Stimulated activated CD4-positive, alpha-beta T cell treated with anti-CD3 and anti-CD28 coated beads, Interleukin-12 subunit alpha, Interleukin-12 subunit beta, amount 100 ng/mL, for 48 hours (primary cell): ENCODE measurements at places on chromosomes 1 and 21.

- no peak for DNase-seq
Measured at GRCh38 chr1:6969106-6969505, 183.9 kb downstream of the CAMTA1 start.

GRCh38 chr1:176206006-176206960 is 803 bp downstream of the COP1 start:
- DNase-seq = no peak

- no peak for DNase-seq
Measured at GRCh38 chr1:20233394-20233793, 47.1 kb upstream of the PLA2G2C start.

DNA sequence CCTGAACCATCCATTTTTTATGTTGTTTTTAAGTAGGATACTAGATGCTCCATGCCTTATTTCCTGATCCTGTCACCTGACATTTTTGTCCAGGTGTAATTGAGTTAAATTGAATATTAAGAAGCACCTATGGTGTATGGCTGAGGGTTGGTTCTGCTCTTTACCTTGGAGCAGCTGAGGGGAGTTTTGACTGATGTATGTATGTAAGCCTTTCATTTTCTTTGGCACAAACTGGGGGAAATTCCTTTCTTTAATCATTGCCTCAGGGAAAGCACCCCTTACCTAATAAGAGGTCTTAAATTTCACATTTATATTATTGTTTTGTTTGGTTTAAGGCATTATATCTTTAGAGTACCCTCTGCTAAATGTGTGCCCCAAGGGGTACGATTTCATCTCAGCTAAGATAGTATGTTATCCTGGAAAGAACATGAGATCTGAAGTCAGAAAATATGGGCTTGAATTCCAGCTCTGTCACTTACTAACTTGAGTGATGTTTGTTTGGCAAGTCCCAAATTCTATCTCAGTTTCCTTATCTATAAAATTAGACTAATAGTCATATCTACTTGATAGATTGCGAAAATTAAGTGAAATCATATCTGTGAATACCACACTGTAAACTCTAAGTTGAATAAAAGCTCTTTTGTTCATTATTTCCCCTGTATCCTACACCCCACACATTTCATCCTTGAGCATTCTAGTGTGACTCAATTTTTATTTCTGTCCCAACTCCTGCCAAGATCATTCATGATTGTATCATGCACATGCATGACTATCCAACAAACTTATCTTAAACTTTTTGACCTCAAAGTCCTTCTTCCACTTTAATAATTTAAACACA is 57.7 kb upstream of the NUF2 start:
- DNase-seq = no peak

DNA sequence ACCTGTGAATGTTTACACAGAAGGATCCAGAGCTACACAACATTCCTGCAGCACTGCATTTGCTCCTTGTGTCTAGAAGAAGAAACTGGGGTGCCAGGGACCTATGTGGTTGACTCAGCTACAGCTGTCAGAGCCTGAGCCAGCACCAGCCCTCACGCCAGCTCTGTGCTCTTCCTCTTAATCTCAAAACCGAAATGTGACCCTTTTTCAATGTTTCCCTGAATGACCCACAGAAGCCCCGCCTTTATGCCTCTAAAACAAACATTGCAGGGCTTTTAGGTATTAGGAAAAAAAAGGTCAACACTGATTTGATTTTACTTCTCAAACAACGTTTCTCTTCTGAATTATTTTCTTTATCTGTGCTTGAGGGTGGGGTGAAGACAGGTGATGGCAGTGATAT is 260.5 kb downstream of the DYRK1A start:
- DNase-seq = no peak

GRCh38 chr1:241560146-241560848 is 28.1 kb downstream of the KMO start:
- no peak for DNase-seq

DNA sequence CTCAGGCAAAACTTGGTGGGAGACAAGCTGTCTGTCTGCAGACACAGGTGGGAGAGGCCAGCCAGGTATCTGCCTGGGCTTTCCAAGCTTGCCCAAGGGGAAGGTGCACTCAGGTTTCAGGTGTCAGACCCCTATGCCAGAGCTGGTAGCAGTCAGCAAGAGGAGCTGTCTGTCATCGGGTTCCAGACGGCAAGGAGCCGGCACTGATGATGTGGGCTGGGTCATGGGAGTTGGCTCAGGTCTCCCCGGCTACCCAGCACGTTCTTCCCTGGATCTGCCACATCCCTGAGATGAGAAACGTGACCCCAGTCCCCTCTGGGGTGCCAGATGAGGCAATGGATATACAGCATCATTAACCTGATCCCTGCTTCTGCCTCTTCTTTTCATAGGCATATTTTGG is 23.0 kb downstream of the TMCC2 start:
- DNase-seq = no peak

DNA sequence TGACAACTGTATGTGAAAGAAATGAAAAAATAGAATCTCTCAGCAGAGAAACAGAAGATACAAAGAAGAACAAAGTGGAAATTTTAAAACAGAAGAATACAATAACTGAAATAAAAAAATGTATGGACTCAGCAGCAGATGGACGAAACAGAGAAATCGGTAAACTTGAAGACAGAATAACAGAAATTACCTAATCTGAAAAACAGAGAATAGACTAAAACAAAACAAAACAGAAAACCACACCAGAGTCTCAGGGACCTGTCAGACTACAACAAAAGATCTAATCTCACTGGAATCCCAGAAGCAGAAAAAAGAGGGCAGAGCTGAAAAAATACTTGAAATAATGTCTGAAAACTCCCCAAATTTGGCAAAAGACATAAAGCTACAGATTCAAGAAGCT is 83.0 kb downstream of the ZSWIM5 start:
- DNase-seq = no peak

GRCh38 chr1:246689409-246690008 is 34.7 kb upstream of the SCCPDH start:
- DNase-seq = peak; percentile 35

GRCh38 chr1:156903328-156904091 is 10.0 kb downstream of the PEAR1 start:
- no peak for DNase-seq

GRCh38 chr1:55320891-55321290 is 105.7 kb upstream of the USP24 start:
- DNase-seq = no peak

DNA sequence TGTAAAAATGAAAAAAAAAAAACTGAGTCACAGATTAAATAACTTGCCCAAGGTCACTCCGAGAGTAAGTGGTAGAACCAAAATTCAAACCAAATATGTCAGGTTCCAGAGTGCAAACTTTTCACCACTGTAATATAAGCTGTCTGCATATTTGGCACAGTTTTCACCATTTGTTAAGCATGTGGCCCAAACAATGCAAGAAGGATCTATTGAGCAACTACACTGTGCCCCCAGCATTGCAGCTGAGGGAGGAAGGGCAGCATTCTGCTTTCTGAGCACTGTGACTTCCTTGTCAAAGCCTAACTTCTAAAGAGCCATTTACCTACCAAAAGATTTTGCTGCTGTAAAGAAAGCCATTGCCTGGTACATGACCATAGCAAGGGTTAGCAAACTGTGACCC is 133.4 kb downstream of the SYT2 start:
- DNase-seq = no peak

DNA sequence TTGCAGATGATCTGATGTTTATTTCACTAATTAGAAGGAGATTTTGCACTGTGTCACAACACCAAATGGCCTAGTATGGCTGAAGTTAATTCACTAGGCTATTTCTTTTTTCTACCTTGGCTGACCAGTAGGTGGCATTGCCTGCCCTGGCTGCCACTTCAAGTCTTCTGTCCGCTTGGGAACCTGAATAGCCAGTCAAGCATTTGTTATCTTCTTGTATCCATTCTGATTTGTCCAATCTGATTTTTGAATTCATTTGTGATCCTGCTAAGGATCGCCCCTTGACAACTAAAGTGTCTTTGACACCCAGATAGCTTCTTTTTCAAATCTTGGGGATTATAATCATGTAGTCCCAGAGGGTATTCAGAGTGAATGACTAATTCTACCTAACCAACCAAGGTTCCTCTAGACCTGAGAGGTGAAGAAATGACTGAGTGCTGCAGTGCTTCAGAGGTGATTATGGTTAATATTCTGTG is 99.4 kb downstream of the GIPC2 start:
- no peak for DNase-seq

- DNase-seq = no peak
Measured at GRCh38 chr1:98002288-98002687, 81.5 kb upstream of the DPYD start.

DNA sequence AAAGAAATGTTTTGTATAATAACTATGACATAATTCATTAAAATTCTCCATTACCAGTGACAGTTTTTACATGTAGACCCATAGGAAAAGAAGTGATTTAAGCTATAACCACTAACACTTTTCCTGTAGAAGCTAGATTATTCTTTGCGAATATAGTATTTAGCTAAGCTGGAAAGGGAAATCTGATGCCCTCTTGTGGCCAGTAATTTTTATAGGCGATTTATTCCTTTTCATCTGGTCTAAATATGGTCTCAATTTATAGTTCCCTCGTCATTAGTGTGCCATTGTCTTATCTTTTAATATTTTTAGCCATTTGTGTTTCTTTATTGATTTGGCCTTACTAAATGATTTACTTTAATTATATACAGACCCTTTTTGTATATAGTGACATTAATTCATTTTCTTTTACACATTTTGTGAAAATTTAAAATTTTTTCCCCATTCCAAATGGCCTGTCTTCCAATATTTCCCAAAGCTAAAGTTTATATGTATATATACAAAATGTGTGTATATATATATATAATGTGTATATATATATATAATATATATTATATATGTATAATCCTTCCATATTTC is 26.7 kb downstream of the BTG3 start:
- no peak for DNase-seq

GRCh38 chr1:103208844-103209243 is 100.5 kb upstream of the COL11A1 start:
- DNase-seq = no peak

- DNase-seq = no peak
Measured at GRCh38 chr1:110608247-110608646, 2.1 kb upstream of the KCNA2 start.

- no peak for DNase-seq
Measured at GRCh38 chr1:64856553-64856952, 109.8 kb downstream of the JAK1 start.

DNA sequence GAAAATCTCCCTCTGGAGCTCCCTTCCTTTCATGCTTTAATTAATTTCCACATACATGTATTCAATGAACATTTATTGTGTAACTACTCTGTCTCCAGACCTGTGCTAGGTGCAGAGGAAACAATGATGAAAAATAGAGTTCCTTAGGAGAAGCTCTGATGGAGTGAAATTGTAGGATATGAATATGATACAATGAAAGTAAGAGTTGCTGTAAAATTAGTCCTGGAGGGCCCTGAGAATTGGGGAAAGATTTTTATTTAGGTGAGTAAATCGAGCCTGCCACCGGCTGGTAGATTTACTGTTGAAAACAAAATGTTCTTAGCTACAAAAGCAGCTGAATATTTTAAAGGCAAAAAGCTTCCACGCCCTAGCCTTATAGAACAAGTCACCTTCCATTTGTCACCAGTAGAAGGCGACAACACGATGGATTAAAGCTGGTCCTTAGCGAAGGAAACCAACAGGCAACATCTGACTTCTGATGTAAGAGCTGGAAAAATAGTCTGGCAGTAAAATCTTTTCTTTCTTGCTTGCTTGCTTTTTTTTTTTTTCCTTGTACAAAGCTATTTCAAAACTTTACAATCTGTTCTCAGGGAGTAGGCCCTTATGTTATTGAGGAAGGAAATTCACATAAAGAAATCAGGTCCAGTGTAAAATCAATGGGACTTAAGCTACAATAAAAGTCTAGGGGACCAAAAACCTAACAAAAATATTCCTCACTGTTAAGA is 82.0 kb upstream of the ROR1 start:
- no peak for DNase-seq

GRCh38 chr1:151311011-151311410 is 16.2 kb downstream of the PI4KB start:
- no peak for DNase-seq

DNA sequence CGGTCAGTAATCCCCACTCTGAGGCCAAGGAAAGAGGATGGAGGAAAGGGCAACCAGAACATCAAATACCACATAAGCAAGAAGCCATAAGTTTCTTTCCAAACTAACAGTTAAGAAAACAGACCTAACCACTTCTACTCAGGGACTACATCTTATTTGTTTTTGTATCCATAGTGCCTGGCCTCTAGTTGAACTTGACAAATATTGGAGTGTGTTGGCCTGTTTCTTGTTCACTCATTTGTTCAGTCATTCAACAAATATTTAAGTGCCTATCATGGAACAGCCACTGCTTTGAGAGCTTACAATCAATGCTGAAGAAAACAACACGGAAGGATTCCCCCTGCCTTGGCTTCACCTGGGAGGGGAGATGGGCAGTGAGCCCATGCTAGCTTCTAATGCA is 69.7 kb downstream of the ST6GALNAC3 start:
- no peak for DNase-seq

GRCh38 chr21:46542588-46543124 is 62.2 kb downstream of the S100B start:
- no peak for DNase-seq

- DNase-seq = no peak
Measured at GRCh38 chr1:156754219-156754618, 2.7 kb upstream of the HDGF start.

DNA sequence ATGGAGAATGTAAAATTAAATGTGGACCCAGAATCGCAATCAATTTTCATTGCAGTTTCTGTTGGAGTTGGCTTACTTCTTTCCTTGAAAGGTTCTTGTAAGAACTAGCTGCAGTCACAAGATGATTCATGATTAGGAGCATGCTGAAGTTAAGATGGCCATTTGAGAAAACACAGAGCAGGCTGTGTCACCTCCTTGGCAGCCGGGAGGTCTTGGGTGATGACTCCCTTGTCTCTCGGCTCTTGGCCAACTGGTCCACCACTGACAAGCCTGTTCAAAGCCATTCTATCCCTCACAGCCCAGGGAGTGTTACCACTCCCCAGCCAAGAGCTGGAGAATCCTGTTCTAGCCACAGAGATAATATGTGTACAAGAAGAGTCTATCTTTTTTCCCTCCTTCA is 40.6 kb downstream of the OPTC start:
- DNase-seq = no peak

DNA sequence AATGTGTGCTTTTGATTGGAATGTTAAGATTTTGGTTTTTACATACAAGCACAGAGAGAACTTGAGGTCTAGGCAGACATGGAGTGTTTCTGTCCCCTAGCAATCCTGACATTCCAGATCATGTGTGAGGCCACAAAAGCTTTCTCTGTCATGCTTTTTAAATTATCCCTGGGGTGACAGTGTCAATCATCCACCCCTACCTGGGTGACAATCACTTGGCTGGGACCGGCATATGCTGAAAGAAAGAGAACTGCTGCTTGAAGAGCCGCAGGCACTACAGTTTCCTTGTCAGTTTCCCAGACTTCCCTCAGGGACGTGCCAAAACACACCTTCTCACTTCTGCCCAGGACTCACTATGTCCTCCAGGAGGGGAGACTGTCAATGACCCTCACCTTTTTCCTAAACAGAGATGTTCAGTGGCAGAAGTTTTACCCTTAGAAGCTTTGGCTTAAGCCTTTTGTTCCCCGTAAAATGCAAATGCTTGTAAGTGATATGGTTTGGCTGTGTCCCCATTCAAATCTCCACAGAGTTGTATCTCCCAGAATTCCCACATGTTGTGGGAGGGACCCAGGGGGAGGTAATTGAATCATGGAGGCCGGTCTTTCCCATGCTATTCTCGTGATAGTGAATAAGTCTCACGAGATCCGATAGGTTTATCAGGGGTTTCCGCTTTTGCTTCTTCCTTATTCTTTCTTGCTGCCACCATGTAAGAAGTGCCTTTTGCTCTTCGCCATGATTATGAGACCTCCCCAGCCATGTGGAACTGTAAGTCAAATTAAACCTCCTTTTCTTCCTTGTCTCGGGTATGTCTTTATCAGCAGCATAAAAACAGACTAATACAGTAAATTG is 217.4 kb downstream of the FGGY start:
- no peak for DNase-seq
